Activated CD4-positive, alpha-beta T cell treated with anti-CD3 and anti-CD28 coated beads, Interleukin-10, Interleukin-2, amounts not matched to agents 100 ng/mL and 50 ng/mL, durations not matched to agents 16 hours and 8 hours (primary cell): ENCODE measurements at places on chromosomes 1 and 21.

GRCh38 chr1:59025898-59026426 is 242.1 kb upstream of the JUN start:
- peak; percentile 34 for DNase-seq

DNA sequence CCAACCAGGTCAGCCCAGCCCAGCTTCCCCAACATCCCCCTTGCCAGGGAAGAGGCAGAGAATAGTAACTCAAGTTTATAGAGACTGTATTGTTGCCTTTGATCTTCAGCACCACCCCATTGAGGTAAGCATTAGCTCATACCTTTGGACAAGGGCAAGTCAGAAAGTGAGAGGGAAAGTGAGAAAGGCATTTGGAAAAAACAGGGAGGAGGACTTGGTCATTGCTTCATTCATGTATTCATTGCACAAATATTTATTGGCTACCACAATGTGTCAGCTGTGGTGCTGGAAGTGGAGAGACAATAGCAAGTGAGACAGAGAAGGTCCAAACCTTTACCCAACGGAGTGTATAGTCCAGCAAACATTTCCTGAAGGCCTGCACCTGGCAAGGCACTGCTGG is 561.2 kb downstream of the KIF26B start:
- no peak for DNase-seq

GRCh38 chr21:45824546-45825215 is 156.9 kb upstream of the COL6A1 start:
- DNase-seq, result no peak

DNA sequence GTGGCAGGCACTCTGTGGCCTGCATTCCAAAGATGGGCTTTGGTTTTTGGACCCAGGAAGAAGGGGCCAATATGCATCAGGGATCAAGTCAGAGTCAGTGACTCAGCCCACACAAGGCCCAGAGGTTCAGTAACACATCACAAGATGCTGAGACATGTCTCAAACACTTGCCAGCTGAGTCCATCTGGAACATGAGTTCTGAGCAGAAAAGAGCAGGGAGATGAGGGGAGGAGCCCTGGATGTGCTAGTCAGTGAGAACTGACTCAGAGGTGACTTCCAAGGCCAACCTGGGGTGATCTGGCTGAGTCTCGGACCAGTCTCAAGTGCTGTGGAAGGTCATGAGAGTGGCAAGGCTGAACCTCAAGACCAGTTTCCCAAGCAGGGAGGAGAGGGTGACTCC is 150.1 kb downstream of the CDC7 start:
- DNase-seq, result no peak

DNA sequence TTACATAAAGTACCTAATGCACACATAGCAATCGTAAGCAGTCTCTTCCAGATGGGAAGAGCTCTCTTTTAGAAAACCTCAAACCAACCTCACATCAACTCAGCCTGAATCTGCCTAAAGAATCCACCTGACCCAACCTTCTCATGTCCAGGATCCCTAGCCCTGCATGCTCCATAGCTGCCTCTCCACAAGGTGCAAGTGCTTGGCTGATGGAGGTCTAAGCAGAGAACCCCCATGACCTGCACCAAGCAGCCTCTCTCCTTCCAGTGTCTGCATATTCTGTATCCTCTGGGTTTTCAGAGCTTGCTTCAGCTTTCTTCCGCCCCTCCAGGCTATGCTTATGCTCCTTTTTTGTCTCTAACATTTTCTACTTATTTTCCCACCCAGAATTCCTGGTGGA is 2.5 kb downstream of the LY9 start:
- DNase-seq, result no peak

GRCh38 chr1:60994369-60994768 is 88.0 kb upstream of the NFIA start:
- DNase-seq, result no peak

DNA sequence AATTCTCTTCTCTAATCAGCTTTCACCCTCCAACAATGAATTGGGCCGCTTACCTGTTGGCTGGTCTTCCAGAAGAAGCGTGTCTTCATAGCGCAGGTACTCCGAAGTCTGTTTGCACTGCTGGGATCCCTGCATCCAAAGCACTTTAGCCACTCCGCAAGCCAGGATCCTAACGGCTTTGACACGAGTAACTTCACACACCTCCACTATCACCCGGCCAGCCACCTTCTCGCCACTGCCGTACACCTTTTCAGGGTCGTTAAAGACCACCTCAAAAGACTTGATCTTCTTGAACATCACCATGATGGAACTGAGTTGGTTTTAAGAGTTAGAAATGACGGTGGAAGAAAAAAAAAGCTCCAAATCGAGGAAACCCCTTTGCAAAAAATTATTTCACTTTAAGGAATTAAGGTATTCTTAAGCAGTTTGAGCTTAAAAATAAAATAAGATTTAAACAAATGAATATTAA is 381 bp downstream of the TXNIP start:
- DNase-seq, result no peak

DNA sequence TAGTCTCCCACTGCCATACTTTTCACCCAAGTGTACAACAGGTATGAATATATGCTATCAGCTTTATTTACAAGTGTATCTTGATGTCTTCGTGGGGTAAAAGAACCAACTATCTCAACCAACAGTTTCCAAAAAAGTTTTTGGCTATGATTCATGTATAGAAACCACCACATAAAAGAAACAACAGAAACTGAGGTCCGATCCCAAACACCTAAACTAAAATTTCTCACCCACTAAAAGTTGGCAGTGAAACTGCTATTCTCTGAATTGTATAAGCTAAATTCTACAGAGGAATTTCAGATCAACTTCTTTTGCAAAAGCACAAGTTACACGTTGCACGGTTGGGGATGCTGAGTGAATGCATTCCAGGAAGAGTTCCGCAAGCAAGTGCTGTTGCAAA is 5.0 kb upstream of the KCNE1 start:
- DNase-seq, result no peak

GRCh38 chr1:60425528-60425927 is 352.0 kb upstream of the C1orf87 start:
- no peak for DNase-seq

DNA sequence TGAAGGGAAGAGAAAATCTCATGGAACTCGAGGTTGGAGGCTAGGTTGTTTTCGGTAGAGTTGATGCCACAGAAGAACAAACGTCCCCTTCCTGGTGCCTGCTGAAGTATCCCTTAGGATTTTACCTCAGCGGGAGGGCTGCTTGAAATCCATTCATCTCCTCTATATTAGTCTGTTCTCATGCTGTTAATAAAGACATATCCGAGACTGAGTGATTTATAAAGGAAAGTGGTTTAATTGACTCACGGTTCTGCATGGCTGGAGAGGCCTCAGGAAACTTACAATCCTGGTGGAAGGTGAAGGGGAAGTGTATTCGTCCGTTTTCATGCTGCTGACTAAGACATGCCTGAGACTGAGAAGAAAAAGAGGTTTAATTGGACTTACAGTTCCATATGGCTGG is 413.5 kb downstream of the NPHP4 start:
- DNase-seq, result no peak

DNA sequence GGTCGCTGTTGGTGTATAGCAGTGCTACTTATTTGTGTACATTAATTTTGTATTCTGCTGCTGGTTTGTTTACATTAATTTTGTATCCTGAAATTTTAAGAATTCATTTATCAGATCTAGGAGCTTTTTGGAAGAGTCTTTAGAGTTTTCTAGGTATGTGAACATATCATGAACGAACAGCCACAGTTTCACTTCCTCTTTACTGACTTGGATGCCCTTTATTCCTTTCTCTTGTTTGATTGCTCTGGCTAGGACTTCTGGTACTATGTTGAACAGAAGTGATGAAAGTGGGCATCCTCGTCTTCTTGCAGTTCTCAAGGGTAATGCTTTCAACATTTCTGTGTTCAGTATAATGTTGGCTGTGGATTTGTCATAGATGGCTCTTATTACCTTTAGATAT is 1757.9 kb downstream of the BRINP3 start:
- no peak for DNase-seq

- DNase-seq, result no peak
Observed at GRCh38 chr1:81254560-81254959, 546.2 kb upstream of the ADGRL2 start.

- peak; percentile 1 for DNase-seq
Observed at GRCh38 chr1:50080904-50081586, 27.7 kb upstream of the ELAVL4 start.

- DNase-seq, result no peak
Observed at GRCh38 chr1:8047686-8048445, 21.8 kb upstream of the ERRFI1 start.

DNA sequence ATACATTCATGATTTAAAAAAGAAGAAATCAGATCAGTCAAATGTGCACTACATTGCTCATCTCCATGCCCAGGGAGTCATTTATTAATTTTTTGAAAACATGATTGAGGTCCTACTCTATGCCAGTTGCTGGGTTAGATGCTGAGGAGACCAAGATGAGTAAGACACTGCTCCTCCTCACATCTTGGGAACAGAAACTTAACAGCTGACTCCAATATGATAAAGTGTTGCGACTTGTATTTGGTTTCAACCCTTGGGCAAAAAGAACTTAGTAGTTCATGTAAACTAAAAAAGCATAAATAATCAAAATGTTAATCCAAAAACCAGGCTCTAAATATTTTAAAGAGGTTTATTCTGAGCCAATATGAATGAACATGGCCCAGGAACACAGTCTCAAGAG is 56.9 kb downstream of the OPTC start:
- no peak for DNase-seq

DNA sequence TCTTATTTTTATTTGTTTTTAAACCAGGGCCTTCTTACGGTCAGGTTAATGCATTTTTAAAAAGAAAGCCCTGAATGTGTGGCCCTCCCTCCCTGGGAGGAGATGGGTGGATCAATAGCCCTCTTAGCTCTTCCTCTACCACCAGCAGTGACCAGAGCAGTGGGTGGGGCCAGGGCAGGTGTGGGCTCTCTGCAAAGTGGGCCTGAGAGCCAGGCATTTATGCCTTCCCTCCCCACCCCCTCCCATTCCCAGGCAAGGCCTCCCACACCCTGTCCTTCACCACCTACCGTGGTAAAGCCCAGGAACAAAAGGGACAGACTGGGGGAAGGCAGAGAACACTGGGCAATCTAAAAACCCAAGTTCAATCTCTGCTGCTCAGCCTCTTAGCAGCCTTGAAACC is 63.9 kb downstream of the SSBP3 start:
- DNase-seq, result no peak
